ENCODE measurements at places on chromosomes 1 and 21.
A peak's percentile ranks its signal among the peaks of the same experiment; 100 is the strongest.

- DNase-seq: peak; percentile 31
Observed at GRCh38 chr1:248404024-248404423, 1.2 kb downstream of the OR2T1 start.

GRCh38 chr1:200213392-200213791 lies 185.9 kb downstream of the NR5A2 start:
- no peak for DNase-seq

DNA sequence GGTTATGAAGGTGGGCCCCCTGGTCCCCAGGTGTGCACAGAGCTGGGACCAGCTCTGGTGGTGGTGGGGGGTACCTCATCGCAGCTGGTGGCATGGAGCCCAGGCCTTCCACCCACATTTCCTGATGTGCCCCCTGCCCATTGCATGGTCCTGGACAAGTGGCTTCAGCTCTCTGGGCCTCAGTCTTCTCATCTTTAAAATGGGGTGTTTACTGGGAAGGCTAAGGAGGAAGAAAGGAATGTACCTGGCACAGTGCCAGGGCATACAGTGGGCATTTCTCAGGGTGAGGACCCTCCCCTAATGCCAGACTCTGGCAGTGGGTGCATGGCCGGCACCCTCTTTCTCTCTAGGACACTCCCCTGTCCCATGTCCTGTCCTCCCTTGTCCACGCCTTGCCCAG lies 7.5 kb downstream of the CLCNKB start:
- no peak for DNase-seq

GRCh38 chr1:108925920-108926319 lies 37.4 kb downstream of the CLCC1 start:
- DNase-seq: no peak

- no peak for DNase-seq
Observed at GRCh38 chr1:56542651-56543050, 36.7 kb downstream of the PLPP3 start.

DNA sequence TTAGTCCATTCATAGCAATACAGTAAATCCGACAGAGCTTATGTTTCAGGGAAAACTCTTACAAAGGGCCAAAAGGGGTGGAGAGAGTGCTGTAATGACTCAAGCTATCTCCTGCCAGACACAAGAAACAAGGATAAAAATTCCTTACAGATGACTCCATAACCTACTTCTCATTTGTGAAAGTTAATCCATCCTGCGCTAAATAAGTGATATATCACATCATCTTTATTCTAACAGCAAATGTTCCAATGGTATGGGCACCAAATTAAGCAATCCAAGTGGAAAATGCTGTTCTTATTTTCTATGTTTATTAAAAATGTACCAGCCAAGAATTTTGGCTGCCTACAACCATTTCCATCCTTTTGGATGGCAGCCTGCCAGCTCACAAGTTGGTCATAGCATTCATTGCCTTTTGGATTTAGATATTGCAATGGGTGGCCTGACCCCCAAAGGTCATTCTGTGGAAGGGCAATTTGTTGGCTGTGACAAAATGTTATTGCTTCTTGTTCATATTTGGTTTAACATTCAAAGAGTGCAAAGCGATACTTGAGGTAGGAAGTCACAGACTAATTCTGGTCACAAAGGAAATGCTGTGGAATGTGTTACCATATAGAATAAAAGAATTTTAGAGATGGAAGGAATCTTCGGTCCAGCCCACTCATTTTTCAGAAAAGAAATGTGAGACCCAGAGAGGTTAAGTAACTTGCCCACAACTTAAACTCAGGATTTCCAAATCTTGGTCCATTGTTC lies 2.8 kb upstream of the ENAH start:
- peak; percentile 12 for DNase-seq

DNA sequence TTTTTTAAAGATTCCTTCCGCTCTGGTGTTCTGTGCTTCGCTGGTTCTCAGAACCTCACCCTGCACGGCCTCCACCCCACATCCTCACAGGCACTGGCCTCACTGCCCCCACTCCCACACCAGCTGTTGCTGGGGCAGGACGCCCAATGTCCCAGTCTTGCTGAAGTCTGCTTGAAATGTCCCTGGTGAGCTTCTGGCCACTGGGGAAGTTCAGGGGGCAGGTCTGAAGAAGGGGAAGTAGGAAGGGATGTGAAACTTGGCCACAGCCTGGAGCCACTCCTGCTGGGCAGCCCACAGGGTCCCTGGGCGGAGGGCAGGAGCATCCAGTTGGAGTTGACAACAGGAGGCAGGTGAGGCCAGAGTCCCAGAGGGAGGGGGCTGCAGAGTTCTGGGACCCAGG lies at the start of gene C1QA:
Gene C1QA, plus strand, starts transcription at position 276 of the 400 bp plus-strand sequence. CDS start 989 bp downstream, outside the sequence.
- no peak for DNase-seq

GRCh38 chr1:201683397-201683796 lies 144.5 kb downstream of the NAV1 start:
- DNase-seq: no peak

DNA sequence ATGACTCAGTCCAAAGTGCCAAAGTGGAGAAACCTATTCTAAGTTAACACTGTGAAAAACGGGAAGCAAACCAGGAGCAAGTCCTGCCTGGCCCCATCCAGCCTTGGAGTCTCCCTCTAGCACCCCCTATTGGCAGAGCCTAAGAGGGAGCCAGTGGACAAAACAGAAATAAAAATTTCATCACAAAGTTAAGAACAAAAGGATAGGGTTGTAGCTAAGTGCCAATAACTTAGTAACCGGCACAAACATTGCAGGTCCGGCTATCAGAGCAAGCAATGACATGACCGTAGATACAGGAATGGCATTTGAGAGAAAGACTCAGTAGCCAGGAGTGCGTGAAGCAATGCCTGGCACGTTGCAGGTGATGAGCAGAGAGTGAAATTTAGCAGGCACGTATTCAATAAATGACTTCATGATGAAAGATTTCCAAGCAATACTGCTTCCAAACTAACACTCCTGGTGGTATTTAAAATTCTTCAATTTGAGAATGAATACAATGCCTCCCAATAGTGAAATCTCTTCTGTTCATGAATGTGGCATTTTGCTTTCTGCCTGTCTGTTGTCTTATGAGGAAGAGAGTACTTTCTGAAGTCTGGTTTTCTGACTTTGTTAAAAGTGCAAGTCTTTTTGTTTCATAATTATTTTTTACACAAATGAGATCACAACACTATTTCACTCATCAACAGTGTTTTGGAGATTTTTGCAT lies 391.0 kb downstream of the OMA1 start:
- DNase-seq: peak; percentile 38

- no peak for DNase-seq
Observed at GRCh38 chr1:31221072-31221471, 18.6 kb downstream of the NKAIN1 start.

GRCh38 chr1:214700437-214700836 lies 97.4 kb downstream of the CENPF start:
- no peak for DNase-seq

DNA sequence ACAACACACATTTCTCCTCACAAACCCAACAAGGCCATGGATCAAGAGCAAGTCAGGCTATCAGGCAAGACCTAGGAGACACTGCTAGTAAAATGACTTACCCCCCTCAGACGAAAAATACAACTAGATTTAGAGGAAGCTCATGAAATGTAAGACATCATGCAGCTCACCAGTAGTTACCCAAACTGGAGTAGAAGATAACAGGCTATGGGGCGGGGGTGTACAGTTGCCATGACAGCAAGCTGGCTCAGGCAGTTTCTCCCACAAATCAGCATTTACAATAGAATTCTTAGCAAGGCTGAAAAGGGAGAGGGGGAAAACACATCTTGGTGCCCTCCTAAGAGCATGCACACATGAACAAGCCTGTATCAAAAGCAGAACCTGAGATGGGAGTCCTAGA lies 13.9 kb downstream of the TPM3 start:
- DNase-seq: peak; percentile 36

GRCh38 chr1:14205066-14205465 lies 393.4 kb upstream of the KAZN start:
- DNase-seq: no peak

DNA sequence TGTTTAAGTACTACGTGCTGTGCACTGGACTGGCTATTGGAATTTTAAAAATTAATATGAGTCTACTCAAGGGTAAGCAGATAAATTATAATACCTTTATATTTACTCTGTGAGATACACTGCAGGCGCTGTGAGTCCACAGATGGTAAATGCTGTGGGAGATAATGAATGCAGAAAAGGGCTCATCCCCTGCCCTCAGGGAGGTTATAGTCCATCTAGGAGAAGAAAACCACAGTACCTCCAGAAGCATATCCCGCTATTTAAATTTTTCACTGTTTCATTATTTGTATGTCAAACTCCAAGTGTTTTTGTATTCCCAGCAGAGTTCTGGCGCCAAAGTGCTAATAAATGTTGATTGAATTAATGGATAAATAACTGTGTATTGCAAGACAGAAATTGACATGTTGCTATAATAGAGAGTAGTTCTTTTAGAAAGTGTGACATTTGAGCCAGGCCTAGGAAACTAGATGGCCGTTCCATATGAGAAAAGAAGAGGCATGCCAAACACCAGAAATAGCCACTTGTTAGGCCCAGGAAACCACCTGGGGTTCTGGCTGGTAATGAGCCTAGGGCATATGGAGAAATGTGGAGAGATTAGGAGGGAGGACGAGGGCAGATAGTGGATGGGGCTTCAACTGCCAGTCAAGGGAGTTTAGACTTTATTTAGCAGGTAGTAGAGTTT lies 61.7 kb downstream of the LRRC8D start:
- DNase-seq: no peak

DNA sequence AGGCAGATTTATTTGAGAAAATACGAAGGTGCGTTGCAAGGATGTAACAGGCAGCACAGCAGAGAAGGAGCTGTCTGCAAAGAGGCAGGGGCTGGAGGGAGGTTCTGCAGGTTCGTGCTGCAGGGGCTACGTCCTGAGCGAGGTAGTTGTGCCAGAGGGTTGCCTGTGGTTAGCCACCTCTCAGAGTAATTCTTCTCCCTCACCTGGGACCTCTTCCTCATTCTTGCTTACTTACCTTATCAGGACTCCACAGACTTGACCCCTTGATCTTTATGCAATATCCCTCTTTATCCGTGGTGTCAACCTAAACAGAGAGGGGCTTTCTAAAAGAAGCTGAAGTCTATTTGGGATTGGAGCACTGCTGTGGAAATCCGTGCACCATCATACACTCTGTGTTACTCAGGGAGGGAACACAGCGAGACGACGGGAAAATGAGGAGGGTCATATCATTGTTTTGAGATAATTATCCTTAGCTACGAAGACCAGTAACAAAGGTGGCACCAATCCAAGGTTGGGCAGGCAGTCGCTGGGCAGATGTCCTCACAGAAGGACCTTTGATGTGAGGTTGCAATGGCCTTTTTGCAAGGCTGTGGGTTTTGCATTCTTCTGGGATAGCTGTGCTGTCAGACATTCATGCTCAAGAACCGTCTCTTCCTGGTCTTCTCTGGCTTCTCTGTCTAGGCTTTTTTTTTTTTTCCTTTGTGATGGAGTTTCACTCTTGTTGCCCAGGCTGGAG lies 82.8 kb downstream of the WDR4 start:
- DNase-seq: no peak

GRCh38 chr1:228937851-228938536 lies 202.7 kb downstream of the RHOU start:
- DNase-seq: no peak
